ENCODE measurements at places on chromosomes 4 and X.

GRCh38 chr4:100497791-100498190 is 20.0 kb downstream of the EMCN start:
- DNase-seq, result no peak

- no peak for DNase-seq
Observed at GRCh38 chrX:3393581-3394111, 47.2 kb upstream of the MXRA5 start.

DNA sequence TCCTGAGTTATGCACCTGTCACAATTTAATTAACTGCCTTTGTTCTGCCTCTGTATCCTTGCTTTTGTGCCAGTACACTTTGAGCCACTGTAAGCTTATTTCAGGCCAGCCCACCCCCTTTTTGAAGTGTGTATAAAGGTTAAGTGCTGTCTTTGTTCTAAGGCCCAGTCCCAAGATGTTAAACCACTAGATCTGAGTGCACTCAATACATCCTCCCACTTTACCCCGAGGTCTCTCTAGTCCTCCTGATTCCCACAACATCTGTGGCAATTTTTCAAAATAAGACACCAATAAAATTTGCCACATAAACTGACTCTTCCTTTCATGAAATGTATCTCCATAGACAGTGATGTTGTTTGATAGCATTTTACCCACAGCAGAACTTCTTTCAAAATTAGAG is 124.1 kb upstream of the SPIN4 start:
- DNase-seq, result no peak

- no peak for DNase-seq
Observed at GRCh38 chrX:39677978-39678791, 419.6 kb downstream of the BCOR start.

DNA sequence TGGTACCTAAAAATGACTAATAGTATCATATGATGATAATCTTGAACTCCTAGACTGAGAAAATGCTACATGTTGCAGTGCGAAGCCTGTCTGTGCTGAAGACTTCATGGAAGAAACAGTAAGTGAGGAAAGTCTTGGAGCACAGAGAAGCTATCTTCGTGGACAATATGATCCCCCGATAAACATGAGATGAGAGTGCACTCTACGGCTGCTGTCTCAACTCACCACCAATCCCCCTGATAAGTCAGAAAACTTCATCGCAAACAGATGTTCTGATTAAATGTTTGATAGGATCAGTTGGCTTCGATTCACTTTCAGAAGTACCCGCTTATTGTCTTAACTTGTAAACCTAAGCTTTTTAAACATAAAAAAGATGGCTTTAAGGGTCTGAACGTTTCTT is 130.2 kb downstream of the ELOVL6 start:
- no peak for DNase-seq
